ENCODE measurements at places on chromosomes 2 and 18.

GRCh38 chr2:59957504-59957903 lies 596.0 kb downstream of the BCL11A start:
- DNase-seq: no peak

DNA sequence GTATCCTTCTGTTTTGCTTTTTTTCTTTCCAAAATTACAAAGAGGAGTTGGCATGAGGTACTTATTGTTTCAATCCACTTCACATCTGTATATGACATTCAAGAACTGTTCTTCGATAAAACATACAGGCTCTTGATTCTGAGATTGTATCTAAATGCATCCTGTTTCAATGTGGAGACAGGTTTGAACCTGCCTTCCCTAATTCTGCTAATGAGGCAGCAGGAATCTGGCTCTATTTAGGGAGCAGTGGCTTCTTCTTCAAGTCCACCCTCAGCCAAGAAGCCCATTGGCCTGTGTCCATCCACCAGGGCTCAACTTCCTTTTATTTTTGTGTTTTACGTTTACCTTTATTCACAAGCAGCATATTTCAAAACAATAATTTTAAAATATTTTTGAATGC lies 84.8 kb upstream of the PIK3C3 start:
- no peak for DNase-seq

- no peak for DNase-seq
These were observed 835.1 kb downstream of the RNF144A start for GRCh38 chr2:7752291-7752690.

DNA sequence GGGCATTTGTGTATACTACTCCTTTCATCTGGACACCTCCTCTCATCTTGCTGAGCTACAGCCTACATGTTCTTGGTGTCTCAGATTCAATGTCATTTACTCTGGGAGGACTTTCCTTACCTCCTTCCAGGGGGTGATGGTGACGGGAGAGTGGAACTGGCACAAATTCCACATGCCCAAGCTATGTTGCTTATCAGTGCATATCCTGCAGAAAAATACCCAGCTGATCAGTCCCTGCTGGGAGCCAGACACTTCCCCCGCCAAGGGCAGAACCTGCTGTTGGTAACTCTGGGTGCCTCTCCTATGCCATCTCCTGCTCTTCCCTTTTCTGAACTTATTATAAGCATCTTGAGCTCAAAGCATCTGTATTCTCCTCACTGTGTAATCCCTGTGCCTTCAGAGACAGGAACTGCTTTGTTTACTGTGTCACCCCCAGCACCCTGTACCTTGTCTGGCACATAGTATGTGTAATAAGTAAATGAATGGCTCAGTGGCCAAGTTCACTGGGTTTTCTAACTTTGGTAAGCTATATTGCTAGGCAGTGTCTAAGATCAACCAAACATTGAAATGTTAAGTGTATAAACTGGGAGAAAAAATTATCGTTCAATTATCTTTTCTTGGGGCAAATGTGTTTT lies 87.7 kb upstream of the LPIN2 start:
- no peak for DNase-seq

- no peak for DNase-seq
These were observed 10.5 kb downstream of the FAM110C start for GRCh38 chr2:35852-36251.

DNA sequence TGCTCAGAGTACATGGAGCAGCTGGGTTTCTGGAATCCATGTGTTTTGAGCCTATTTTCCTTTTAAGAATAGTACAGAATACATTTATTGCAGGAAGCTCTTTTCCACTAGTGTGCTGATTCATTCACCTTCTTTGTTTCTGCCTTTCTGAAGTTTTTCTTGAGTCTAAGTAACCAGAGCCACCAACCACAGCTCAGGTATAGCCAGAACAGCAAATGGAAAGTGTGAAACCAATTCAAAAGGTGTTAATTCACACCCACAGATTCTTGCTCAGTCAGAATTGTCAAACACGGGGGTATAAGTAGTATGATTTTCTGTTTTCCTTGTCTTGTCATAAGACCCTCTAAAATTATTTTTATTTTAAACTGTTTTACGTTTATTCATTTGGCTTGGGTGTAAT lies 75.9 kb upstream of the DYNAP start:
- DNase-seq: no peak

DNA sequence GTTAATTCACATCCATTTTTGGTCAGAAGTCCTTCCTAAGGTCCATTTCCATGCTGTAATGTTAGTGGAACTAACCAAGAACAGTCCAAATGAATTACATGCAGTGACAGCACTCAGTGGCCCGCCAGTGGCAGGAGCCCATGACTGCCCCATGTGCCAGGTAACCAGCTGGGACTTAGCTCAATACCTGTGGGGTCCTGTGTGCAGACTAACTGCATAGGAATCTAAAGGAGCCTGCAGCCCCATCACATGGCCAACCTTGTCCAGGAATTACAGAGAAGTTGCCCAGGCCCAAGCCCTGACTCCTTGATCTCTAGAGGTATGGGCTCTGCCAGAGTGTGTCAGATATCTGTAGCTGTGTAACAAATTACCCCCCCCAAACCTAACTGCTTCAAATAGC lies 35.4 kb upstream of the GPR17 start:
- no peak for DNase-seq

DNA sequence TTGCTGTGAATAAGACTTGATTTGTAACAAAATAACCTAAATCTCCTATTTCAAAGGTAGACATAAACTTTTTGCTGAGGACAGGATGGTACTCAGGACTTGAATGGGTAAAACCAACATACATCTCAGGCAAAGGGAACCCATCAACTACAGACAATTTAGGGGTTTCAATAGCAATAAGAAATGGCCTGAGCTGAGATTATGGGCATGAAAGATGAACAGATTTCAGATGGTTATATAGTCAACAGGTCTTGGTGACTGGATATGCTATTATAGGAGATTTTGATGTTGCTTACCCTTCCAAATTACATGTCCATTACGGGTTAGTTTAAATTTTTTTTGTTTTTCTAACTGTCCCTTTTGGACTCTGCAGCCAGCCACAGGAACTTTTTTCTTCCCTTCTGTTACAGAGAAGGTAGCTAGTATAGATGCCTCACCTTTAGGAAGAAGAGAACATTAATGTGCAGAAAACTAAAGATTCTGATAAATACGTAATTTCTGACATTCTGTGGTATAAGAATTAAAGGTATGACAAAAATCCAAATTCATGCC lies 4.6 kb downstream of the RPS27A start:
- no peak for DNase-seq

DNA sequence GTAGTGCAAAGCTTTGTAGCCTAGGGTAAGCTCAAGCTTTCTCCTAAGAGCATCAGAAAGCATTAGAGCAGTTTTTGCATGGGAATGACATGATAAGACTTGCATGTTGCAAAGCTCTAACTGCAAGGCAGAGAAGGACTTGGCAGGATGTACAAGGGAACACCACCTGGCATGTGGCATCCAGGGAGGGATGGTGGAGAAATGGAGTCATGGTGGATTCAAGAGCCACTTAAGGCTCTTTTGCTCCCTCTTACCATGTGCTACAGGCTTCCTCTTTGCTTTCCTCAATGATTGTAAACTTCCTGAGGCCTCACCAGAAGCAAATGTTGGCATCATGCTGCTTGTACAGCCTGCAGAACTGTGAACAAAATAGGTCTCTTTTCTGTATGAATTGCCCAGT lies 266.0 kb downstream of the GLI2 start:
- DNase-seq: no peak

- DNase-seq: no peak
These were observed 63.4 kb downstream of the MREG start for GRCh38 chr2:215949991-215950404.

GRCh38 chr18:44823782-44824181 lies 143.1 kb downstream of the SETBP1 start:
- no peak for DNase-seq

- DNase-seq: no peak
These were observed 307.9 kb downstream of the SLC8A1 start for GRCh38 chr2:40144022-40144421.

DNA sequence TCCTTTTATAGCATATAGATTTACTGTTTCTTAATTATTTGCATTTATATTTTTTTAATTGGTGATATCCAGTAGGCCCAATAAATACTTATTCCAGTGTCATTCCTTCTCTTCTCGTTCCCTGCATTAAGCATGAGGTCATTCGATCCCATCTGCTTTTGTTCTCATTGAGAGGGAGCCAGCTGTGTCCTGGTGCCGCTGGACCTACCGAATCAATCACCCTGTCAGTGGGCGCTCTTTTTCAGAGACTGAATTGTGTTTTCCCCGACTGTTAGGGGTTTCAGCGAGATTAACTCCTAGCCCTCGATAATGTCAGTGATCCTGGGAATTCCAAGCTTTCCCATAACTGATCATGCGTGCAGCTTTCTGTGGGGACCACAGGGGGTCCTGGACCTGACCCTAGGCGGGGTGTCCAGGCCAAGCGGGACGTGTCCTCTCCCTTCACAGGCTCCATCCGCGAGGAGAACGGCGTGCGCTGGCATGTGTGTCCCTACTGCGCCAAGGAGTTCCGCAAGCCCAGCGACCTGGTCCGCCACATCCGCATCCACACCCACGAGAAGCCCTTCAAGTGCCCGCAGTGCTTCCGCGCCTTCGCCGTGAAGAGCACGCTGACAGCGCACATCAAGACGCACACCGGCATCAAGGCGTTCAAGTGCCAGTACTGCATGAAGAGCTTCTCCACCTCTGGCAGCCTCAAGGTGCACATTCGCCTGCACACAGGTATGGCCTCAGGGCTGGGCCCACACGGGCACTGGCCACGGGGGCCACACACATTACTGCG lies 72.4 kb downstream of the ZNF236 start:
- DNase-seq: no peak

DNA sequence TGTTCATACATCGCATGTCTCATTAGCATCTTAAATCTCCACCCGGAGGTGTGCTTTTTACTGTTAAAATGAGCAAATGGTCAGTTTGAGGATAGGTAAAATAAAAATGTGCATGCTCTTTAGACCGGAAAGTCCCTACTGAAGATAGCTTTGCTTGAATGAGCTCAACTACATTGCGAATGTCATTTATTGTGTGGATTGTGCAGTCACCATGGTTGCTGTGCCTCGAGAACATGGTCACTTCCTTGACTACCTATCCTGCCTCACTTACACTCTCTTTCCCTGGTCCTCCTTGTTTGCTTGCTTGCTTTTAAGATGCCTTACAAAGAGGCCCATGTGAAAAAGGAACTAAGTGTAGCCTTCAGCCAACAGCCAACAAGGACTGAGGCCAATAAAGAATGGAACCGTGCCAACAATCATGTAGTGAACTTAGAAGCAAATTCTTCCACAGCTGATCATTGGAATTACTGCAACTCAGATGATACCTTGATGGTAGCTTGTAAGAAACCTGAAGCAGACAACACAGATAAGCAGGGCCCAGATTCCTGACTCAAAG lies 72.2 kb upstream of the BARD1 start:
- DNase-seq: no peak

GRCh38 chr18:12015416-12016062 lies 34.2 kb downstream of the IMPA2 start:
- DNase-seq: peak; percentile 82

DNA sequence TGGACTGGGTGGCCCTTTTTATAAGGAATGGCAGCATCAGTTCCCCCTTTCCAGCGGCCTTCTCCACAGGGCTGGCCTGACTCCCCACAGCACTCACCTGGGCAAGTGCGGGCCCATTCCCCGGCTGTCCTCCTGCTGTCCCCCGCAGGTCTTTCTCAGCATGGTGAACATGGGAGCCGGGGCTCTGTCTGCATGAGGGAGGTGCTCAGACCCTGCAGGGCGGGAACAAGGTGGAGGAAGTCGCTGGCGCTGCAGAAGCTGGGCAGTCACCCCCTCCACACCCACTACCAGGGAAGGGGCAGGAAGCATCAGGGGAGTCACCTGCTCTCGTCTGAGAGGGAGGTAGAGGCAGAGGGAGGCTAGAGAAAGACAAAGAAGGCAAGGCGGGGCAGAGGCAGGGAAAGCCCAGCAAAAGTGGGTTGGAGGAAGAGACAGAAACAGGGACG lies 12.2 kb downstream of the HES6 start:
- DNase-seq: no peak

DNA sequence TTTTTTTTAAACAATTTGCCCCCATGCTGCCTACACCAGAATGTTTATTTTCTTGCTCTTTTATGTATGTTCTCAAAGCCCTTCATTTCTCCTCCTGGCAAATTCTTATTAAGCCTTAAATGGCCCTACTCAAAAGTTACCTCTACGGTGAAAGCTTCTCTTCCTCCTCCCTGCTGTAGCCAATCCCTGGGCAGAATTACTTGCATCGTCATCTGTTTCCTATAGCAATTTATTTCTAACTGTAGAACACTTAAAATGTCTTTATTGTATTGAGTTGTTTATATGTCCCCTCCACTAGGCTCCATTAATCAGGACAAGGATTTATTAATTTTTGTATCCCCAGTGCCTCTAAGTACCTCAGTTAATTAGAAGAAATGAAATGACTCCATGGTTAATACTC lies 2.5 kb upstream of the RAD51AP2 start:
- no peak for DNase-seq

- peak; percentile 42 for DNase-seq
These were observed at the start of gene KCNG3 for GRCh38 chr2:42493468-42494354. TSS of gene KCNG3 (minus strand) at chr2:42493982. CDS start at chr2:42493501, 481 bp downstream.

GRCh38 chr18:39178166-39178565 lies 1612.6 kb upstream of the CELF4 start:
- no peak for DNase-seq

GRCh38 chr2:105545730-105546627 lies 147.1 kb upstream of the FHL2 start:
- peak; percentile 87 for DNase-seq

DNA sequence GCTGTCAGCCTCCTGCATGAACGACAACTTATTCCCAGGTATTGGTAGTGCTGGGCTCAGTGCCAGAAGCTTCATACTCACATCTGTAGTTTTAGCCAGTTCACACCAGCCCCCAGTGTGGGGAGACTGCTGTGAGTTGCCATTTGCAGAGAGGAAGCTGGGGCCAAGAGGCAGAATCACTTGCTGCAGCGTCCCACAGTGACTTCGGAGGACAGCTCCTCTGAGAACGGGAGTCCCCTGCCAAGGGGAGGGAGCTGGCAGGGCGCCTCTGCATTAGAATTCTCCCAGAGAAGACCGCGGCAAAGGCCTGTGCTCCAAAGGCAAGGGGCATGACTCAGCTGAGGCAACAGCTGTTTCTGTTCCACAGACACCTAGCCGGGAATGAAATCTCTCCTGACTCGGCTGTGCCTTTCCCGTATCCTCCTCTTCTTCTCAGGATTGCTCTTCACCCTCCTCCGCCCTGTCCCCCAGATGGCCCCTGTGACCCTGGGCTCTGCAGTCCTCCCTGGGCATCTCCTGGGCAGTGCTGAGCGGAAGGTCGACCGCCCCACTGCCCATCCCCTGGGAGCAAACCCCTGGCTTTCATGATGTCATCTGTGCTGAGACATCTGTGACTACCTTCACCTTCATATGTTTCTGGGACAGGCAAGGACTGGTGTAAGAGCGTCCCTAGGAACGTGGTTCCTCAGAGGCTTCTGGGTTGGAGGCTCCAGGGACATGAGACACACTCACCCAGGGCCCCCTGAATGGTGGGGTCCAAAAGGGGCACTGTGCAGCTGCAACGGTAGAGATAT lies 18.0 kb downstream of the MAL start:
- DNase-seq: peak; percentile 46

GRCh38 chr18:40056079-40056692 lies 1898.8 kb upstream of the PIK3C3 start:
- DNase-seq: no peak

GRCh38 chr2:237597196-237598145 lies 6.9 kb upstream of the RAB17 start:
- no peak for DNase-seq

Data from Peyer's patch (tissue), 4 donors.